ENCODE measurements at places on chromosomes 1 and 21. TPM values are rescaled to one million over a fixed set of nuclear protein-coding genes. Genes with fewer than 3 reads are reported as not detected.

GRCh38 chr1:193185211-193185610, 1.2 kb downstream of the B3GALT2 start:
- no peak for DNase-seq

Gene C4BPA
- total RNA-seq = not detected

DNA sequence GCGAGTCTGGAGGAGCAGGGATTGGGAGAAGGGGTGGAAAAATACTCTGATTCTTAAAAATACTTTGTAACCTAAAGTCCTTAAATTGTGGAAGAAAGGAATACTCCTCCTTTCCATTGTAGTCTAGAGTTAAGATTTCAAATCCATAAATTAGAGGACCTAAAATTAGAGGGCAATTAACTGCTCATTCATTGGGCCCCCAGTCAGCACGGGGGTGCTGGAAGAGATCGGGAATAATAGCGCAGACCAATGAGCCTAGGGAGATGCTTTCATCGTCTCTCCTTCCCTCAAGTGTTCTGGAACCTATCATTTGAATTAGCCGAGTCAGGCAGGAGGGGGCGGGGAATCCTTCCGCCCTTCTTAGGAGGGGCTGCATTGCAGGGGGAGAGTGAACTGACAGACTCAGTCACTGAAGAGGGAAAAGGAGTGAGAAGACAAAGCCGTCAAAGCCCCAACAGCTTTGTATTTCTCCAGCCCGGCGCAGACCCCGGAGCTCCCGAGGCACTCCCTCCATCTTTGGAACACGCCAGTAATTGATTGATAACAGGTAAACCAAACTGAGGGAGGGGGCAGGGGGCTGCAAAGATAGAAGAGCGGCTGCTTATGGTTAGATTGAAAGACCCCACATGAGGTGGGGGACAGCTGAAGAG, at the start of gene MLLT11:
Gene MLLT11 (plus strand): TSS at position 391 of the 650 bp plus-strand sequence. CDS start 6,828 bp downstream, outside the sequence.
- DNase-seq = no peak

Gene AQP10
- total RNA-seq = not detected

GRCh38 chr1:228219962-228220780, 12.3 kb downstream of the OBSCN start:
- DNase-seq = no peak

GRCh38 chr21:42533963-42534355, 20.3 kb downstream of the SLC37A1 start:
- DNase-seq = no peak

Gene S1PR1
- 49.3 TPM for total RNA-seq

DNA sequence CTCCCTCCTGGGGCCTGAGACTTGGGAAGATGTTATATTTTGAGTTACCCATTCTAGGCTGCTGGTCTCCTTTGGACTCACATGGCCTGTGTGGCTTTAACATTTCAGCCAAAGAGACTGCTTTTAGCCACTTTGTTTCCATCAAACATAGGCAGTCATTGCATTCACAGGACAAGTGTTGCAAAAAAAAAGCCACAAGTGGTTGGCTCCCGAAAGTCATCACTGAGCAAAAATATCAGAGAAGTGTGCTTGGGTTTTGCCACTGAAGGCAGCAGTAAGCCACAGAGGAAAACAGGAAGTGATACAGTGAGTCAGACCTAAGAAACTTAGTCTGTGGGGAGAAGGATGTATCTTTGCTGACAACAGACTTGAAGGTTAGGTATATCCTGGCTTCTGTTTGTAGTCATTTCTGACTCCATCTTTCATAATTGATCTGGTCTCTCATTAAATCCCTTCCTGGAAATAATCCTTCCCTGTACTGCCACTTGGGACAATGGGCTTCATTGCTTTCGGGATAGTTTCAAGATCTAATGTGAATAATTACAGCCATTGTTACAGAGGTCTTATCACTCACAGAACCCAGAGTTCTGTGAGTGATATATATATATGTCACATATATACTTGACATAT, 80.9 kb downstream of the COLGALT2 start:
- DNase-seq = peak; percentile 78

GRCh38 chr1:172669011-172669410, 10.1 kb downstream of the FASLG start:
- no peak for DNase-seq

GRCh38 chr21:44966135-44967081, 26.6 kb downstream of the SLX9 start:
- peak; percentile 55 for DNase-seq

Gene MYBPH
- not detected for total RNA-seq

- no peak for DNase-seq
These were observed 117.2 kb downstream of the CNIH3 start for GRCh38 chr1:224733027-224733911.

- no peak for DNase-seq
These were observed 3.3 kb downstream of the CASZ1 start for GRCh38 chr1:10793129-10793651.

DNA sequence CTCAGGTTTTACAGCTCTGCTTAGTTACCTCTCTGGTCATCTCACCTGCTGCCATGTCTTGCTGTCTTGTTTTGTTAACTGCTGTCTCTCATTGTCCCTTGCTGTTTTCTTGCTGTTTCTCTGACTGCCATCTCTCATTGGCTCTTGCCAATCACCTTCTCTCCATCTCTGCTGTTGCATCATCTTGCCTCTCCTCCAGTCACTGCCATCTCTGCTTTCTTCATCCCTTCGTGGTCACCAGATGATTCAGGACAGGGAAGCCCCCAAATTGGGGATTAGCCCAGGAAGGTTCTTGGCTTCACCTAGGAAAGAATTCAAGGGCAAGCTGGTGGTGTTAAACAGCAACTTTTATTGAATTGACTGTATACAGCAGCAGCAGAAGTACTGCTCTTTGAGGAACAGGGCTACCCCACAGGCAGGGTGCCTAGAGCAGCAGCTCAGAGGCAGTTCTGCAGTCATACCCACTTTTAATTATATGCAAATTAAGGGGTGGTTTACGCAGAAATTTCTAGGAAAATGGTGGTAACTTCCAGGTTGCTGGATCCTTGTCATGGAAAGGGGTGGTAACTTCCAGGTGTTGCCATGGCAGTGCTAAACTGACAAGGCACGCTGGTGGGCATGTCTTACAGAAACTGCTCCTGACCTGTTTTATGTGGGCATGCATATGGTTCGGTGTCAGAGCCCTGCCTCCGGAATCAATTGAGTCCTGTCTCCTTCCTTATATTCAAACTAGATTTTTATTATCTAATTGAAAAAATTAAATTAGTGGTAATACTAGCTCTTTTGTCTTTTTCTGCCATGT, 33.4 kb downstream of the SUCO start:
- no peak for DNase-seq

GRCh38 chr1:205287076-205287475, 34.5 kb downstream of the NUAK2 start:
- no peak for DNase-seq

DNA sequence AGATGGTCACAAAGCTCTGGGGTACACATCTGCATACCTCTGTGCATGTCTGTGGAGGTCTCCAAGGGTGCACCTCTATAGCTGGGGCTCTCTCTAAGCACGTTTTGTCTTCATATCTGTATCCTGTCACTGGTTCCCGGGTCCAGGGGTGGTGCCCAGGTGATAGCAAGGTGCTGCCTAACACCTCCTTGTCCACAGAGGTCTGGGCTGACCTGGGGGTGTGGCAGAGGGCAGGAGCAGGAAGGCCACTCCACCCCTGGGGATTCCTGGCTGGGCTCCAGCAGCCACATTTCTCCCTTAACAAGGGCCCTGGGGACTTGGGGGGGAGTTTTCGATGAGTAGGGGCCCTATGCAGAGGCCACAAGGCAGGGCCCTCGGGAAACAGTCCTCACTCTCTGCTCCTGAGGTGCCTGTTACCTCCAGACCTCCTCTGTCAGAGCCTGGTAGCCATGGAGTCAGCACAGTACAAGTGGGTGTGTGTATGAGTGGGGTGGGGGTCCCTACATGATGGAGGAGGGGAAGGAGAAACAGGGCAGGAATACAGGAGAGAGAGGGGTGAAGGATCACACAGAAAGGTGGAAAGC, 7.0 kb upstream of the CDCP2 start:
- no peak for DNase-seq

Gene CELA2B
- total RNA-seq = not detected

Gene MYOG
- total RNA-seq = not detected

GRCh38 chr1:38727684-38728584, 131.6 kb downstream of the RRAGC start:
- no peak for DNase-seq

Gene BACH1
- 29.5 TPM for total RNA-seq

Gene VASH2
- 0.81 TPM for total RNA-seq

GRCh38 chr1:240111558-240111957, 19.9 kb downstream of the FMN2 start:
- DNase-seq = no peak

DNA sequence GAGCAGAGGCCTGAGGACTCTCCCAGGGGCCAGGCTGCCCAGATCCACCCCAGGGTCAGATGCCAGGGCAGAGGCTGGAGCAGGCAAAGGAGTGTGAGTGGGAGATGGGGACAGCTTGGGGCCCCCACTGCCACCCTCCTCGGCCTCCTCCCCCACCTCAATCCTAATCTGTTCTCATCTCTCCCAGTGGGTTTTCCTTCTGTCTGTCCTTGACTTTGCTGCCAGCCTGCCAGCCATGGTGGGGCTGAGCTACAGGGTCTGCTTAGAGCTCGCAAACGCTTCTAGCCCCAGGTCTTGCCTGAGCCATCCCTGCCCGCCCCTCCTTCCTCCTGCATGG, 65.3 kb downstream of the MEGF6 start:
- DNase-seq = no peak

Gene LCE6A
- not detected for total RNA-seq

Gene SPATA17
- total RNA-seq = not detected

DNA sequence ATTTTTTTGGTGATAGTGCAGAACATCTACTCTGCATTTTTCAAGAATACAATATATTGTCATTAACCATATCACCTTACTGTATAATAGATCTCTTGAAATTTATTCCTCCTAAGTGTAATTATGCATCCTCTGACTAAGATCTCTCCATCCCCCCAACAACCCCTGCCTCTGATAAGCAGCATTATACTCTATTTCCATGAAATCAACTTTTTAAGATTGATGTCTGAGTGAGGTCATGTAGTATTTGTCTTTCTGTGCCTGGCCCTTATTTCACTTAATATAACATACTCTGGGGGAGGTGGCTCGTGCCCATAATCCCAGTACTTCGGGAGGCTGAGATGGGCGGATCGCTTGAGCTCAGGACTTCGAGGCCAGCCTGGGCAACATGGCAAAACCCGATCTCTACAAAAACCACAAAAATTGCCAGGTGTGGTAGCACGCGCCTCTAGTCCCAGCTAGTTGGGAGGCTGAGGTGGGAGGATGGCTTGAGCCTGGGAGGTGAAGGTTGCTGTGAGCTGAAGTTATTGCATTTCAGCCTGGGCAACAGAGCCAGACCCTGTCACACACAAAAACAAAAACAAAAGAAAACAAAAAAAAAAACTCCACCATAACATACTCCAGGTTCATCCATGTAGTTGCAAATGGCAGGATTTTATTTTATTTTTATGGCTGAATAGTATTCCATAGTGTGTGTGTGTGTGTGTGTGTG, 5.7 kb downstream of the ACOT11 start:
- no peak for DNase-seq

DNA sequence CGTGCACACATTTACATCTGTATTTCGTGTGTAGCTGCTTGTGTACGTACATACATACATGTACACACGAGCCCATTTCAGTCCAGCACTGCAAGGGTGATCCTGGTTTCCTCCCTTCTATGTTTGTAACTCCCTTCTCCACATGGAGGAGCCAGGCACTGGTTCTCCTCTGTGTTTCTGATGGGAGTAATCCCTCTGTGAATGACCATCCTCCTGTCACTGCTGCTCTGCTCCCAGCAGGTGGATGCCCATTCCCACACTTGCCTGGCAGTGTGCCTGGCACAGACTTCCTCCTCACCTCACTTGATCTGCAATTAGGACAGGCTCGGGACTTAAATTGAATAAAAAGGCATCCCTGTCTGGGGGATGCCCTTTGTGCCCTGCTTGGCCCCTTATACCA, 37.1 kb downstream of the TRAPPC10 start:
- DNase-seq = no peak

Gene OR6K3
- not detected for total RNA-seq

DNA sequence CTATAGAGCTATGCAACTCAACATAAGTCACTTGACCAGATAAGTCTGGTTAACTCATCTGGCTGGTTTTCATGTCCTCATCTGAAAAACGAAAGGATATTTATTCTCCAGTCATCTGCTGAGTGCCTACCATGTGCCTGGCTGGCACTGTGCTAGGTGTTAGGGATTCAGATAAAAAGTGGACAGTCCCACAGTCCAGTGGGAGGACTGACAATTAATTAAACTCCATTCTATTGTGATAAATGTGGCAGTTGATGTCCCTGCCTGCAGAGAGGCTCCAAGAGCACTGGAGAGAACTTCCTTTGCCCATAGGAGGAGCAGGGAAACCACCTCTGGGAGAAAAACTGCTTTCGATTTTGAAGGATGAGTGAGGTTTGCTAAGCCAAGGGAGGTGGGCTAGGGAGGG, 5.4 kb downstream of the NUAK2 start:
- DNase-seq = no peak

DNA sequence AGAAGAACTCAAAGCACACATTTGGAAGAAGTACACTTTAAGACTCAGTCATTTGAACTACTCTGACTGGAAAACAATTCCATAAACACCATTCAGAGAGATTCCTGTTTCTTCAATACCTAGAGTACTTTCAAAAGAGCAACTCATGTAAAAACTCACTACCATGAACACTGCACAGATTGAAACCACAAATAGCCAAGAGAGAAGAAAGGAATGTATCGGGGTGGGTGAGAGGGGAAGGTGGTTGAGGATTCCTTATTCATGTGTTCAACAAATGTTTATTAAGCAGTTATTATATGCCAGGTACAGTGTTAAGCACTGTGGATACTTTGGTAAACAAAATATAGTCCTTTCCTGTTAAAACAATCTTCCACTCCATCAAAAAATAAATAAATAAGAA, 64.7 kb downstream of the NRIP1 start:
- DNase-seq = no peak

- no peak for DNase-seq
These were observed 115.9 kb downstream of the OMA1 start for GRCh38 chr1:58430421-58431275.

DNA sequence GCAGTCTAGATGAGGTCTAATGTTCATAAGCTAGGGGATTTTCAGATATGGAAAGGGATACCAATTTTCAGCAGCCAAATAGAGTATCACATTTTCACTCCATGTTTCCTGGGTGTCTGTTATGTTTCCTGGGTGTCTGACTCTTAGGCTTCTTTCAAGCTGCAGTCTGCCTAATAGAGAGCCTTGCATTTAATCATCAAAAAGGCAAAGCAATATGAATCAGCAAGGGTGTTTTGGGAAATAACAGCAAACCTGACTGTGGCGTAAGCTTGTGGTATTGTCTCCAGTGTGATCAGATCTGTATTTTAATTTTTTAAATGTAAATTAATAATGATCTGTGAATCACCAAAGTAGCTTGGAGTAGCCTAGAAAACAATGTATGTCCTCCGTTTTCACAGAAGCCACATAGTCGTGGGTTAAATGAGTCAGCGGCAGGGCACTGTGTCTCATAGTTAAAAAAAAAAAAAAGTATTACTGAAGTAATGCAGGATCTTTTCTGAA, 10.4 kb downstream of the LGALS8 start:
- no peak for DNase-seq

DNA sequence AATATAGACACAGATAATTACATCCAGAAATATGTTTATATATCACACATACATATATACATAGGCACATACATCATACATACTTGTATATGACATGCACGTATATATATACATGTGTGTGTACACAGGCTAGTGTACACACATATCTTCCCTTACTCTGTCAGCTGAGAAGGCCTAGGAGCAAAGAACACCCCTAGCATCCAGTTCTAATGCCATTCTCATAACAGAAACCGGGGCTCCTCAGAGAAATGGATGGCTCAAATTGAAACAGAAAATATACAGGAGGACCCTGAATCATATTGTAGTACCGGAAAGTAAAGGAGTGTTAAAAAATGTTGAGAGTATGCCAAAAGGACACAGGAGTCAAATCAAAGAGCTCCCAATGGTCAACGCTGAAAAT, 19.7 kb upstream of the HYI start:
- DNase-seq = no peak
